AG10803 (cell line): ENCODE measurements at places on chromosomes 1 and 21.

- DNase-seq: no peak
Observed at GRCh38 chr1:6351480-6352137, 42.0 kb downstream of the ACOT7 start.

GRCh38 chr21:36887963-36888362, 78.5 kb downstream of the HLCS start:
- no peak for DNase-seq

DNA sequence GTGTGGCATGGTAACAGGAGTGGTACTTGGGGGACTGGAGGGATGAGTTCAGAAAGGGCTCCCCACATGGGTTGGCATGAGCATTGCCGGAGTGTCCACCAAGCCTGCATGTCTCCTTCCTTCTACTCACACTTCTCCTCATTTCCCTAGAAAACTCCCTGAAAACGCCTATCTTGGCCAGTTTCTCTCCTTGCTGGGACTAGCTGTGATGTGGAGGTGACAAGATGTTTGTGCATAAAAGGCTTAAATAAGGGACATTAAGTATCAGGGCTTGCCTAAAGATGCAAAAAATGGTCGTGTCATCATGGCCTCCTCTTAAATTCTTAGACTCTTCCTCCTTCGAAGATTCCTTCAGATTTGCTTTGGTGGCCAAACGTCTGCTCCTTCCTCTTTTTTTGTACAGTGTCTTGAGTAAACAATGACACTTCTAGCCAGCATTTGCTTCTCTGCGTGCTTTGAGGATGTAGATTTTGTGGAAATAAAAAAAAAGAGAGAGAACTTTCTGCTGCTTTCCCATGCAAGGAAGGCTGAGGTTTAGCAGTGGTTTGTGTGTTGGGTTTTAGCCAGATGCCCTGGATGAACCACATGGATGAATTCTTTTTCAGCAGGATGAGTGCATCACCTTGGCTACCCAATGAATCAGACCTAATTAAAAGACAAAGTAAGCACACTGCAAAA, 239.1 kb upstream of the IRF2BP2 start:
- peak; percentile 91 for DNase-seq

DNA sequence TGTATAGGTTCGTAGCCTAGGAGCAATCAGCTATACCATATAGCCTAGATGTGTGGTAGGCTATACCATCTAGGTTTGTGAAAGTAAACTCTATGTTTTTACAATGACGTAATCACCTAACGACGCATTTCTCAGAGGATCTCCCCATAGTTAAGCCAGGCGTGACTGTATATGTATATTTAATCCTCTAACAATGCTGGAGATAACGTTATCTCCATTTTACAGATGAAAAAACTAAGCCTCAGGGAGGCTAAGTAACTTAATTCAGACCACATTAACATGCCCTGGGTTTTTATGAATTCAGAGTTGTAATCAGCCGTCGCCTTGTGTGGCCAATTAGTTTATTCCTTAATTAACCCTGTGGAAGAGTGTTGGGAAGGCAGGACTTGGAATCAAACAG, 107.7 kb upstream of the PLXNA2 start:
- DNase-seq: no peak

DNA sequence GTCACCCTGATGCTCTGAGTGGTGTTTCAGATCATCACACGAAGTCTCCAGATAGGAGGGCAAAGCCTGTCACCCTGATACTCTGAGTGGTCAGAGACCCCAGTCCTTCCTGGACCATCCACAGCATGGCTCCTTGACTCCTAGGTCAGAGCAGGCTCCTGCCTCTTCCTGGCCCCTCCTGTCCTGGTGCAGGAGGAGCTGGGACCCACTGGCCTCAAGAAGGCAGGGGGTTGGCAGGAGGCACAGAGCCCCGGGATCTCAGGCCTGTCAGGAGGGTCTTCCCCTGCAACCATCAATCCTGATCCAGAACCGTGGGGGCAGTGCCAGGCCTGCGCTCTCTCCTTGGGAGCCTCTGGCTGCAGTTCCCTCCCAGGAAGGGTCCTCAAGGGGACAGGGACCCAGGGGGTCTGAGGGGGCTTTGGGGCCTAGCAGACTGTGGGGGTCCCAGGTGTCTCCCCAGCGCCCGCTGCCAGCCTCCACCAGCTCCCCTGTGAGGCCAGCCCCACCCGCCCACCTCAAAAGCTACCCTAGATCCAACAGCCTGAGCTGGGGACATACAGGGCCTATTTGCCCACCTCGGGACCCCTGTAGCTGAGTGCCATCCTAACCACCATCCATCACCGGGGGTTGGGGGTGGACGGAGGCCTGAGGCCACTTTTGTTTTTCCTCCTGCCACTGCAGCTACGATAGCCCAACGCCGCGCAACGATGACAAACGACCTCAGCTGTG, 27.5 kb downstream of the COL6A1 start:
- no peak for DNase-seq

DNA sequence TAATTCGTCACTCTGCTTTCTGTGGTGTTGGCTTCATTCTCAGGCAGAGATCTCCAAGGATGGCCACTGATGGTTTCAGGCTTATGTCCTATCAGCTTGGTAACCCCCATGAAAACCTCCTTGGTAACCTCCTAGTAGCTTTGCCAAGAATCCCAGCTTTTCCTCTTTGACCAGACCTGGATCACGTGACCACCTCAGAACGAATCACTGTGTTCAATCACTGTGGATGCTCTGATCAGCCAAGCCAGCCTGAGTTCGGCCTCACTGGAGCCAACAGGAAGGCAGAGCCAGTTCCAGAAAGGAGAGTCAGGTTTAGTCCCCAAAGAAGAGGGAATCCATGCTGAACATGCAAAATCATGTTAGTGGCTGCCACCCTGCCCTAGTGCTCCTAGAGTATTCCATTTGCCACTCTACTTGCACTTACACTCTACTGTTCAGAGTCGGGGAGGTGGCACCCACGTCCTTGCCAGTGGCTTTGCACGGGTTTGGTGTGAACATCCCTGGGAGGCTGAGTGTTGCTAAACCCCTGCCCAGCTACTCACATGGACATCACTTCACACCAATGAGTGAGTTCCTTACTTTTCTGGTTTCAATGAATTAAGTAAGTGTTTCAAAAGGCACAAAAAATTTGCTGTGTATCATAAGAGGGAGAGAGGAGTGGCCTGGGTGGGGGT, 33.5 kb upstream of the SSBP3 start:
- DNase-seq: no peak

DNA sequence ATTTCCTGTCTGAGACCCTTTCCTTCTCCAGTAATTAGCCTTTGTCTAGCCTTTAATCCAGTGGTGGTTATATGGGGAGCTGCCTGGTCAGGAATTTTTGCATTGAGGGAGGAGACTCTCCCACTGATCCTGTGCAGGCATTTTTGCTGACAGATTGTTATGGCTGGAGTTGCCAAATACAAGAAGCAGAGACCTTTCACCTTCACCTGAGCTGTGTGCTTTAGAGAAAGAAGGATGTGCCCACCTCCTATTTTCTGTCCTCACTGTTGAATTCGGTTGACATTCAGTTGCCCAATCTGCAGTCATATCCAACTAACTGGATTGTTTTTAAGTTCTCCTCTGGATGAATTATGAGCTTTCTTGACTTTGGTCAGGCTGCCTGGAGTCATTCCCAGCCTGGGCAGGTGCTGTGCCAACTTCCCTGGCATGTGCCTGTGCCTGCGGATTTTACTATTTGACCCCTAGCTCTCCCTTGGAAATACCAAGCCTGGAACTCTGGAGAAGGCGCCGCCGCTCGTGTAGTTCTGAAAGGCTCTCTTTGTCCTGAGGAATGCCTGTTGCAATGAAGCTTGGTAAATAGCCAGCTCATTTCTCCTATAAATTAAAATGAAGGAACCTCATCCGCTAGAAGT, 143.9 kb downstream of the NOS1AP start:
- peak; percentile 23 for DNase-seq

DNA sequence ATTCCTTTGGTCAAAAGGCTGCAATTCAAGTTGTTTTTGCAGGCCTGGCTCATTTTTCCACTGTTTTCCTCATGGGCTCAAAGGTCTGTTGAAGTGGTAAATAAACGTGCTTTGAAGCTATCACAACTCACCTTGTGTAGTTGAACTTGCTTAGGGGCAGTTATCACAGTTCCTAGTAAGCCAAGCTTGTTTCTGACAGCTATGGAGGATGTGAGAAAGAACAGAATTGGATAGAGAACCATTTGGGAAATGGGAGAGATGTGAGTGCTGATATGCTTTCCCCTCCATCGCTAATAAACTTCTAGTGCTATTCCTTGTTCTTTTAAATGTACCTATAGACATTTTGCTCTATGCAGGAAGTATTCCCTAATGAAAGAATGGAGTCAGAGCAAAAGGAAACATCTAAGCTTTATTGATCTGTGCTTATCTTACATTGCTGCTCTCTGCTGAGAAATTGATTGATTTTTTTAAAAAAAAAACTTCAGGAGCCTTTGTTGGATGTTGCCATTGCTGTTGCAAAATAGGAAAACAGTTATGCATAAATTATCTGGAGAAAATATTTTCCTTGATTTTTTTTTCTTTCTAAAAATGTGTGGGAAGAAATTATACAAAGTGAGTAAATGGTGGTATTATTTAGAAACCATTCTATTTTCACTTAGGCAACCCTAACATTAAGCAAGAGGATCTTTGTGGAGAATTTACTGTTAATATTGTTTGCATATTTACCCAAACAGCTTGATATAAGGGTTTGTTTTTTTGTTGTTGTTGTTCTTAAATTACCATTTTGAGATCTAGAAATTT, 118.2 kb downstream of the MAGI3 start:
- DNase-seq: no peak

DNA sequence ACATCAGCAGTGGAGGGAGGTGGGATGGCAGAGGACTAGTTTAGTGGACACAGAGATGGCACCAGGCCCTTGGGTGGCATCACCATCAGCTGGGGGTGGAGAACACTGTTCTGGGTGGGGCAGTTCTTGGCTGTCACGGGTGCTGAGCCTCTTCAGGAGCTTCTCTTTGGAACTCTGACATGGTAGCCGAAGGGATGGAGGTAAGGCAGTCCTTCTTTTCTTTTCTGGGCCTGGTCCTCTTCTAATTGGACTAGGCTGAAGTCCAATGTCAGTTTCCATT, 8.3 kb upstream of the MEF2D start:
- no peak for DNase-seq

- no peak for DNase-seq
Observed at GRCh38 chr21:42855171-42855936, 24.0 kb downstream of the WDR4 start.

DNA sequence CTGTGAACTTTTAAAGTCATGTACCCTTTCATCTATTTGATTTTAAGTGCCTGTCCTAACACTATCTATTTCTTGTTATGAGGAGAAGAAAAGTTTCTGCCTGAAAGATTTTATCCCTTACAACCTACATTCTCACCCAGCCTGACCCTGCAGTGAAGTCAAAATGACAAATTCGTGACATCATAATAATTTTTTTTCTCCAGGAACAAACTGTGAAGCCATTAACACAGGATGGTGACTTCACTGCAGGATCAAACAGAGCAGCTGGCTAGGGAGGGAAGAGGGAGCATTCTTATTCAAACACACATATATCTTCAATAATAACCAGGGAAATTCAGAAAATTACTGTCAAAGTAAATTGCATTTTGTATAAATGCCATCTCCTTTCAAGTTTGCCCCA, 147.8 kb upstream of the PRMT6 start:
- DNase-seq: no peak

DNA sequence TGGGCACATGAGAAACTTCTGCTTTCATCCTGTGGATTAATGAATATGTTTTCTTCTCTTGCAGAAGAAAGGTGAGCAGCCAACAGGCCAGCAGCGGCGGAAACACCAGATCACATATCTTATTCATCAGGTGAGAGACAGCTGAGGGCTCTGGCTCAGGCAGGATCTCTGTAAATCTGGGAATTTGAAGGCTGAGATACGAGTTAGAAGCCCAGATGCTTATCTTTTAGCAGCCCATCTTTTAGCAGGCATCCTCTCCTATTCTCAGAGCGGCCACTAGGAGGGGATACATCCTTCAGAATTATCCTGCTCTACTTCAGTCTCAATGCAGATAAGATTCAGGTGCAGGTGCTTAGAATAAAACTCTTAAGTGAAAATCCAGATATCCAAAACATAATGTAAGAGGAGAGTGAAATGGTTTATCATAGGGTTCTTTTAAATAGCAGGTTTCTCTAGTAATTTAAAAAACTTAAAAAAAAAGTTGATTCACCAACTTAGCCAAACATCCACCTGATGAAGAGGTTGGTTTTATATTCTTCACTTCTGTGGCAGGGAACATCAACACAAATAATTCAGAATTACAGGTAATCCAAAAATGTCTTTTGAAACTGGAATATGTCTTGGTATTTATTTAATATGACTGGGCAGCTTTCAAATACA, 19.3 kb downstream of the SH2D2A start:
- peak; percentile 49 for DNase-seq

GRCh38 chr1:151036356-151036755, at the start of gene BNIPL:
TSS of gene BNIPL (plus strand) at chr1:151036586. CDS start at chr1:151036726, 140 bp downstream.
- no peak for DNase-seq
